ENCODE measurements at places on chromosomes 4 and X.
A peak's percentile ranks its signal among the peaks of the same experiment; 100 is the strongest.

GRCh38 chr4:28386776-28387175 is 1526.1 kb downstream of the STIM2 start:
- no peak for ATAC-seq

GRCh38 chr4:153022241-153022715 is 86.2 kb downstream of the FHDC1 start:
- peak; percentile 42 for ATAC-seq

DNA sequence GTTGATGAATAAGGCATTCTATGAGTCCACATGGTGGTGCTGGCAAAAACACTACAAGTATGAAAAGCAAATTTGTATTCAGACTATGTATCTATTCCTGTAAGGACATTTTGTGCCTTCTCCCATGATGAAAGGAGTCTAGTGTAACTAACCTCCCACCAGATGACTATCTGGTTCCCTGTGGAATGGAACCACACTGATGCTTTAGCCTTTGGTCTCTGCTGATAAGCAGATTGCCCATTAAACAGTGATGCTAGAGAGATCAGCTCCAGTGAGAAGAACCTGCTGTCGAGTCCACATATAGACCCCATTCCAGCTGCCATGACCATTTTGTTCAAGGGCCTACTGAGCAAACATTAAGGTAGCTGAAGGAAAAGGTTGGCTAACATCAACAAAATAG is 10.5 kb upstream of the THOC2 start:
- no peak for ATAC-seq

DNA sequence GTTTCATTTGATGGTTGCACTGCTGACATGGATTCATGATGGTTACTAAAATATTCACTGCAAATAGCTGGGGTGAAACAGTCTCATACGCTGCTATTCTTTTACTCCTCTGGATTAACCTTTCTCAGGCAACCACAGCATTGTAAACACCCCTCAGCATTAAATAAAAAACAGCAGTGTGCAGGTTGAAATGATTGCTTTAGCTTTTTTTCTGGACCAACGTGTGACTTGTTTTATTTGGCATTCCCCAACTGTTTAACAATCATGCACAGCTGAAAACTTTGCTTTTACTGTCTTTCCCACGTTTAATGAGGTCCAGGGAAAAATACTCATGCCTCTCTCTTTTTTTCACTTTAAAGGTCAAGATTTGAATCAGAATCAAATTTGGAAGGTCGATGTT is 490.8 kb downstream of the RAPGEF2 start:
- ATAC-seq, result no peak

DNA sequence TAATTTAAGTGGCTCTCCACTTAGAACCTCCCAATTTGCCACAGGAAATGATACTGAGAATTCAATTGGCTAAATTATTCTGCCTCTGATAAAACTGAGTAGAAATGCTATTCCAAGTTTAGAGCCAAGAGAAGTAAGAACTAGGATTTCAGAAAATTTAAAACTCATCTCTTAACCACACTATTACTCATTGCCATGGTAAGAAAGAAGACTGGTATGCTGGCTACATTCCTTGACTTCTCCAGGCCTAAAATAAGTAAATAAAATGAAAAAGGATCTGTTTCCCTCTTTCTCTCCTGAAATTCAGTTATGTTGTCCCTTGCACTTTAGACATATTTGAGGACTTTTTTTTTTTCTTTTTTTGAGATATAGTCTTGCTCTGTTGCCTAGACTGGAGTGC is 23.3 kb downstream of the ZNF280C start:
- ATAC-seq, result no peak

- no peak for ATAC-seq
Measured at GRCh38 chr4:102732678-102733077, 28.1 kb downstream of the MANBA start.

- peak; percentile 92 for ATAC-seq
Measured at GRCh38 chr4:87092389-87093141, 127.9 kb downstream of the KLHL8 start.

- ATAC-seq, result no peak
Measured at GRCh38 chrX:47840111-47840510, 3.4 kb downstream of the ZNF81 start.

- ATAC-seq, result no peak
Measured at GRCh38 chrX:153614818-153615217, 15.9 kb upstream of the CCNQ start.

- ATAC-seq, result peak; percentile 11
Measured at GRCh38 chr4:17494258-17495190, 17.4 kb downstream of the QDPR start.

- ATAC-seq, result no peak
Measured at GRCh38 chr4:78885598-78885997, 53.6 kb downstream of the PAQR3 start.

DNA sequence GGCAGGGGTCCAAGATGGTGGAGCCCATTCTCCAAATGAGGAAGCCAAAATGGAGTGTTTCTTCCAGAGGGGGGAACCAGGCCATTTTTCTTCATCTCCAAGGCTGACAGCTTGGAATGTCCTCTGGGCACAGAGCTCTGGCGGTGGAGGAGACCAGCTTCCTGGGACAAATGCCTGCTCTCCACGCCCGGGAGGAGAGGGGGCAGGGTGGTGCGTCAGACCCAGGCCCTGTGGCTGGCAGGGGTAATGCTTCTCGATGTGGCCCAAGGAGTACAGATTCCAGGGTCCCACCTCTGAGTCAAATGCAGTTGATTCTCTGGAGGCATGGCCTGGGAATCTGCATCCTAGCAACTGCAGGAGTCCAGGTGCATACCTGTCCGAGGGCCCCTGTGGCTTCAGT is 44.6 kb upstream of the ADRA2C start:
- ATAC-seq, result no peak

DNA sequence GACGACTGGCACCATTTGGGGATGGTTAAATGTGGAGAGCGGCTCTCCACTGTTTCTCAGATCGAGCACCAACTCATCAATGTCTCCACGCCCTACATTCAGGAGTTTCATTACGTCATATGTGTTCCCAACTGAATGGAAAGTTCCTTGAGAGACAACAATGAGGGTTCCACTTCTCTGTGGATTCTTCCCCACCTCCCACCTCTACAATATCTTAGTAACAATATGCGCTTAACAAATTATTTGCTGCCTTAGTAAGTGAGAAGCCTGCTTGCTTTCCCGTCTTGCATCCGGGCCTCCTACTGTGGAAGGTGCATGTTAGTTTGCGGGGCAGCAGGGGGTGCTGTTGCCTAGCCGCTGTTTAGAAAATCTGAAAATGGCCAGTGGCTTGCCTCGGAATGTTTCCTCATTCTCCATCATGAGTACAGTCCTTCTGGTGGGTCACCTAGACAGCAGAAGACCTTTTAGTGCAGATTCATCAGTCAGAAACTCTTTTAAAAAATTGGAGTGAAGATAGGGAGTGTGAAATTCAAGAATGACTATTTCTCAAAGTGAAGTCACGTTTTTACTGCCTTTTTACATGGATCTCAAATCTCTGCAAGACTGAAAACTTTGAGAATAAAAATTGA is 55.7 kb downstream of the PHOX2B start:
- ATAC-seq, result peak; percentile 80
